ENCODE measurements at places on chromosomes 2 and 18.
A peak's percentile ranks its signal among the peaks of the same experiment; 100 is the strongest.

- no peak for DNase-seq
Measured at GRCh38 chr2:42169874-42170521, 845 bp downstream of the EML4 start.

GRCh38 chr2:223523551-223524001 is 78.6 kb downstream of the SCG2 start:
- DNase-seq = no peak

DNA sequence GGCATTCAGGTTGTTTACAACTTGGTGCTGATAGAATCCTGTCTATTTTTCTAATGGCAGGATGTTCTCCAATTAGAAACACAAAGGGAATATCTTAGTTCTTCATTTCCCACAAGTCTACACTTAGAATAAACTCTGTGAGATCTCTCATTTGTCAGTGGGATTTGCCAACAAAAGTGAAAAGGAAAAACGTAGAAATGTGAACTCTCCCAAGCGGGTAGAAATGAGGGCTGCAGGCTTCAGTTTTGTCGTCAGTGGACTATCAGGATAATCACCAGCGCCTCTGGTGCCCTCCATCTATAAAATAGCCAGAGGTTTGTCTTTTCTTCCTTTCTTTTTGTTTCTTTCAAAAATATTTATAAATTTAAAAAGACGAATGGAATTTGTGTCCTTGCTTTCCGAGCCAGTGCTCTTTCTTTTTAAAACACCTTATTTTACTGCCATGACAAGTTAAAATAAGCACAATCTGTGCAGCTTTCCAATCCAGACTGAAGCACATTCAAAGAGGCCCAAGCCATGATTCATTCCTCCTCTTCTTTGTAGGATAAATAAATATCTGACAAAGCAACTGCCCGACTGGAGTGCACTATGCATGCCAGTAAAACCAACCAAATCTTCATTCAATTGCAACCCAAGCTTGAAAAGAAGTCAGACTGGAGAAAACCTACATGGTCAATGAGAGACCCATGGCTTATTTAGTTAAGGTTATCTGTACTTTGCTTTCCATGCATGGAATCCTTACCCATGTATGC is 185.8 kb downstream of the ANKRD44 start:
- no peak for DNase-seq

DNA sequence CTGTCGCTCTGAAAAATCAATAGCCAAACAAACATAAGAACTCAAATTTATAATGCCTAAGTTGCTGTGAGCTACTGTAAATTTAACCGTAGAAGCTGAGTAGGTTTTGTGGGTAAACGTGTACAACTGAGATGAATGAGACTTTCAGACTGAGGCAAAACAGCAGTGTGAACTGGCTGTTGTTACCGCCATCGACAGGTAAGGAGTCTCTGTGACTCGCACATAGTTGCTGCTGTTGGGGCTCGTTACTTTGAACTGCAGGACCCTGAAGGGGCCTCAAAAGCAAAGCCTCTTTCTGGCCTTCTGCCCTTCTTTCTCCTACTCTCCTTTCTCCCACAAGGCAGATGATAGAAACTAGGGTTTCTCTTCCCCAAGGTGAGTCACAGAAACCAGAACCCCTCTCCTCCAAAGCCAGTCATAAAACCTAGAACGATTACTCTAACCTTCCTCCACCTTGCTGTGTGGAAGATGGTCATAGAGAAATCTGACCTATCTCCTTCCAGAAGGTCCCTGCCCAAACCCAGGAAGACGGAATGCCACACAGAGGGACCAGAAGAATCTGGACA is 101.2 kb downstream of the DLGAP1 start:
- DNase-seq = no peak

GRCh38 chr2:195587966-195588365 is 69.1 kb upstream of the SLC39A10 start:
- no peak for DNase-seq

DNA sequence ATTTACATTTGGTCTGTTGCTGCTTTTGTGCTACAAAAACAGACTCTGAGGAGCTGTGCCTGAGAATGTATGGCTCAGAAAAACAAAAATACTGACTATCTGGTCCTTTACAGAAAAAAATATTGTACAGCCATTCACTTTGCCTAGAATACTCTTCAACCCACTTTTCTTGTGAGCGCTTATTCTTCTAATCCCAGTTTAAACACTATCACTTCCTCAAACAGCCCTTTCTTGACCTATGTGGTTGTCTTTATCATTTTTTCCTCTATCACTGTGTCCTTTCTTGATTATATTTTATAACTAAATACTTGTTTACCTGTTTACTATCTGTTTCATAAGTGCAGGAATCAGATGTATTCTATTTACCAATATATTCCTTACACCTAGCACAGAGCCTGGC is 33.5 kb downstream of the CUL3 start:
- no peak for DNase-seq

GRCh38 chr2:25250331-25251070 is 82.1 kb upstream of the POMC start:
- DNase-seq = no peak

DNA sequence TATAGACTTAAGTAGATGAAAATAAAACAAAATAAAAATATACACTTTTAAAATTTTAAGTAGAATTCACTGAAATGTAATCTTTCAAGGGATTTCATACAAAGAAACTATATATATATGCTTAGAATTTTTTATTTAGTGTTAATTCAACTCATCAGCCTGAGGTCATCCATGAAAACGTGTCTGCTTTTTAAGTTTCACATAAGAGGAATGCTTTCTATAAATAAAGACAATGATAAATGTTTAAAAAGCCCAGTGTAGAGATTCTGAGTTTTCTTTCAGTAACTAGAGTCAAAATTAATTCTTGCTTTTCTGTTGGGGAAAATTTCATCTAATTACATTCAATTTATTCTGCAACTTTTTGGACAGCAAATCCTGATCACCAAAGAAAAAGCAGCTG is 213.3 kb downstream of the MBD5 start:
- no peak for DNase-seq

GRCh38 chr2:160731415-160731814 is 237.8 kb upstream of the RBMS1 start:
- DNase-seq = no peak

GRCh38 chr2:230408244-230408842 is 7.7 kb upstream of the SP100 start:
- DNase-seq = no peak

DNA sequence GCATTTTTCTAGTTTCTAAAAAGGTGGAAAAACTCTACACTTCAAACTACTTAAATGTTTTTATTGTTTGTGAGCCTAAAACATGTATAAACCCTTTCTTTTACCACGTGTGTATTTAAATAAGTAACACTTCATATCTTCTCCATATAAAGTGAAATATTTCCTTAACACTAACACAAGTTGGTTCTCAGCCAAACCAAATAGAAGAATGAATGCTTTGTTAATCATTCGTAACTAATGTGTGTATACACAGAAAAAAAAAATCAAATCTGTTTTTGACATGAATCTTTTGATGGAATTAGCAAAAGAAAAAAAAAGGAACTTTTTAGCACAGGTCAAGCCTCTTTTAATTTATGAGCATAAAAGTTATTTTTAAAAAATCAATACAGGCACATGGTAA is 89.3 kb downstream of the EHBP1 start:
- DNase-seq = peak; percentile 29

GRCh38 chr2:10939058-10939457 is 27.3 kb downstream of the KCNF1 start:
- DNase-seq = no peak

DNA sequence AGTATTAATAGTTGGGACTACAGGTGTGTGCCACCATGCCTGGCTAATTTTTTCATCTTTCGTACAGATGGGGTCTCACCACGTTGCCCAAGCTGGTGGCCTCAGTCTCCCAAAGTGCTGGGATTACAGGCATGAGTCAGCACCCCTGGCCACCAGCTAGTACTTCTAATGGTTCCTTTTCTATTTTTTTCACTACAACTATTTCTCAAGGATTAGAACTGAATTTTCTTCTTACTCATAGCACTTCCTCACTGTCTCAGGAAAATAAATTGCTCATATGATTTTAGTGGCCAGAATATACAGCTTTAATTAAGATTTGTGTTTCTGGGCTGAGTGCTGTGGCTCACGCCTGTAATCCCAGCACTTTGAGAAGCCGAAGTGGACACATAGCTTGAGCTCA is 43.2 kb upstream of the SOS1 start:
- DNase-seq = no peak

DNA sequence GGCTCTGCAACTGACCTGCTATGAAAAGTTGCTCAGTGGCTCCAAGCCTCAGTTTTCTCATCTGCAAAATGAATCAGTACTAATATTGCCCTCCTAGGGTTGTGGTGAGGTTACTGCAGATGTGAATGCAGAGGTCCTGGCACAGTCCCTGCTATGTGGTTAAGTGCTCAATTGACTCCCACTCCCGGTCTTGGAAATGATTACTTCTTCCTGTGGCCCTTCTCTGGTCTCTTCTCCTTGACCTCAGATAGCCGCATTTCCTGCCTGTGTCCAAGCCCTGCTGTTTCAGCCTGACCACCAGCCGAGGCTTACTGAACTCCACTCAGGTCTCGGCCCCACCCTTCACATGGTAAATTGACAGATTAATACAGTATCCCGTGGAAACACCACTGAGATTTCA is 26.3 kb downstream of the CNGA3 start:
- no peak for DNase-seq

DNA sequence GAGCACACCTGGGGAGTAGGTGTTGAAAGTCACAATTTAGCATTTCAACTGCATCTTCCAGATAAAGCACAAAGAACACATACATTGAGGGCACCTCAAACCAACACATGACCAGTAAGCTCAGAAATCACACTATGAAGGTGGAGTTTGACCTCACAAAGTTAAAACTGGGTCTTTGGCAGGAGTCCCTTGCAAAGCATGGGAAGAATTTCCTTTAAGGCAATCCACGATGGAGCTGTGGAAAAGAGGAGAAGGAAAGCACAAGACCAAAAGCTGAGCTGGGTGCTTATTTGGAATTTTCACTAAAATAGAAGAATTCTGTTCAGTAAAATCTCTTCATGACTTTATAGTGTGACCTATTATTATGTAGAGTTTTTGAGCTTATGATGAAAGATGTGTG is 212.9 kb upstream of the APCDD1 start:
- no peak for DNase-seq

DNA sequence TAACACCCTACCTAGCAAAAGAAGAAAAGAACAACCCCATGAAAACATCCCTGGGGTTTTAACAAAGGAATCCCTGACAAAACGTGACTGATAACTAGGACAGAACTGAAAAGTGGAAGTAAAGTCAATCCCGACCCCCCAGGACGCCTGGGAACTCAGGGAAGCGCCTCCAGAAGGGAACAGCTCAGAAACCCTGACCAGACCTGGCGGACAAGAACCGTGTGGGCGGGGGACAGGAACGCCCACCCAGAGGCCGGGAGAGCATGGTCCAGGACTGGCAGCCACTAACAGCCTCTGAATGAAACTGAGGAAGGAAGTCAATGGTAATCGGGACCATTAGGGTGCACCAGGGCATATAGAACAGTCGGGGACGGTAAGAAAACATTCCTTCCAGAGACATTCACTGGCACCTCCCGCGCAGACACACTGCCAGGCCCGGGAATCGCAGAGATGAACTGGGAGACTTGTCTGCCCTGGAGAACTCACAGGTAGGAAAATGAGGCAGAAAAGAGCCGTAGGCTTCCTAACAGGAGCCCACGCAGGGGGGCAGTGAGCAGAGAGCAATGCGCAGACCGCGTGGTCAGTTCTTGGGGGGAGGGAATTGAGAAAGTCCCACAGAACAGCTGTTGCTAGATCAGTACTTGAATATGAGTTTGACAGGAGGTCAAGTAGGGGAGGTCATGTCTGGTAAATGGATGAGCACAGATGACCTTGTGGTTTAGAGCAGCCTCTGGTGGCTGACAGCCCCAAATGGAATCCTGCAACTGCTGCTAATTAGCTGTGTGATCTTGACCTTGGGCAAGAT is 1.3 kb upstream of the TBC1D8 start:
- peak; percentile 21 for DNase-seq

DNA sequence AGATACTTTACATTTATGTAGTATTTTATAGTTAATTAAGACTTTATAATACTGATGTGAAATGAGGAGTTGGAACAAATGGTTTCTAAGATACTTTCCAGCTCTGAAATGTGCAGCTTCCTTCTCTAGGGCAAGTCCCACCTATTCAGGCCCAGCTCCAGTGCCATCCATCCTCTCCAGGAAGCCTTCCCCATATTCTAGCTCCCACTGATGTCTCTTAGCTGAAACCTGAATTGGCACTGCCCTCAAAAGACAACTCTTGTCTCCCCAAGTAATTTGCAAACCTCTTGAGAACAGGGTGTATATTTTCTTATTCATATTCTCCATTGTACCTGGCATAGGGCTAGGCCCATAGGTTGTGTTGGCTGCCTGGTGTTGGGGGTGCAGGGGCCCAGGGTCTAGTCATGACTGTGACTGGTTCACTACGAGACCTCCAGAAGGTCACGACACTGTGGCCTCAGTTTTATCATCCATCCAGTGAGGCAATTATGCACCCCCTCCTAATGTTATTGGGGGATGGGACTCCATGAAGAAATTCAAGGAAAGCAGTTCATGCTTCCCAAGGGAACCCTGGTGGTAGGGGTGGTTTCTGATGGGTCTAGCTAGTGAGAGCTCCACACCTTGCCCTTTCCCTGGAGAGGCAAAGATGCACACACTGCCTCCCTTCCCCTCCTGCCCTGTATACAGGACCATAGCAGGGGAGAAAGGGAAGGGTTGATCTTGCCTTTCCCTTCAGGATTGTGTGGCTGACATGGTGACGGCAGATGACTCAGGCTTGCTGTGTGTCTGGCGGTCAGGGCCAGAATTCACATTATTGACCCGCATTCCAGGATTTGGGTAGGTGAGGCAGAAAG is 2.8 kb downstream of the WDR54 start:
- DNase-seq = no peak

GRCh38 chr18:35387152-35387571 is 10.0 kb upstream of the ZNF396 start:
- no peak for DNase-seq

DNA sequence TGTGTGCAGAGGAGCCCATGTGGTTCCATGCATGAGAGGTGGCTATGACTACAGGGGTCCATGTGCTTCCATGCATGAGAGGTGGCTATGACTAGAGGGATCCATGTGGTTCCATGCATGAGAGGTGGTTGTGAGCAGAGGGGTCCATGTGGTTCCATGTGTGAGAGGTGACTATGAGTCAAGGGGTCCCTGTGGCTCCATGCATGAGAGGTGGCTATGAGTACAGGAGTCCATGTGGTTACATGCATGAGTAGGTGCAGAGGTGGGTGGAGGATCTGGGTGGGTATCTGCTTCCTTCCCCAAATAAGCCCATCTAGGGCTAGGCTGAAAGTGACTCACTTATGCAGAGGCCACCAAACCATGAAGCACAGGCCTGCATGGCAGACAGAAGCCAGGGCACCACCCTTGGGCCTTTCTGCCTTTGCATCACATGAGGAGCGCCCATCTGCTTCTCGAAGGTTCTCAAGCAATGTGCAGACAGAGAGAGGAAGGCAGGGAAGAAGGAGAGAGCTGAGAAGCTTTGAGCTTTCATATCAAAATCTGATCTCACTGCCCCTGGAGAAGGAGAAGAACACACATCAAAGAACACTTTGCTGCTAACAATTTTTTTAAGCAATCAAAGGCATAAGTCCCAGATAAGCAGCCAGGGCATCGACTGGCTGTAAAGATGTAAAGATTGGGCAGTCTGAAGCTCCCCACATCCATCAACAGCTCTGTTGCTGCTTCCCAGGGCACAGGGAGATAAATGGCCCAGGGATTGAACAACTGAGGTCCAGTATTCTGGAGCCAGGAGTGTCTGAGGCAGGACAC is 137.6 kb downstream of the TNS1 start:
- DNase-seq = no peak

GRCh38 chr2:71277536-71278103 is 50.7 kb upstream of the PAIP2B start:
- no peak for DNase-seq

GRCh38 chr18:37540424-37541138 is 25.0 kb downstream of the CELF4 start:
- DNase-seq = no peak

GRCh38 chr2:171279983-171280790 is 119.5 kb upstream of the TLK1 start:
- DNase-seq = no peak

Data from NCI-H2081 treated with DMSO at 0.1 percent for 48 hours (cell line).